ENCODE measurements at places on chromosomes 13 and 19.

DNA sequence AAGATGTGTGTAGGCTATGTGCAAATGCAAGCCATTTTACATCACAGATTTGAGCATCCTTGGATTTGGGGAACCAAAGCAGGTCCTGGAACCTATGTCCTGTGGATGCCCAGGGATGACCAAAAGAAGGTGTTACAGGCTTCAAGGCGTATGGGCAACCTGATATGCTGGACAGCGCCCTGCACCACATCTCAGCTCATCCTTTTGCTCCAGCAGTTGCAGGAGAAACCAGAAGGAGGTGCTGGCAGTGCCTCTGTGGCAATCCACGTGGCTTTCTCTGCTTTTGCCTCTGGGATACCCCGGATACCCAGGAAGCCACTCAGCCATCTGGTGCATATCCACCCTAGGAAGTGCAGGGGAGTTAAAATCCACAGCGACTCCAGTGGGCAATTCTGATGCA lies 110.3 kb upstream of the VSTM2B start:
- DNase-seq, result no peak

- no peak for DNase-seq
Observed at GRCh38 chr19:2446381-2446780, 10.4 kb downstream of the LMNB2 start.

DNA sequence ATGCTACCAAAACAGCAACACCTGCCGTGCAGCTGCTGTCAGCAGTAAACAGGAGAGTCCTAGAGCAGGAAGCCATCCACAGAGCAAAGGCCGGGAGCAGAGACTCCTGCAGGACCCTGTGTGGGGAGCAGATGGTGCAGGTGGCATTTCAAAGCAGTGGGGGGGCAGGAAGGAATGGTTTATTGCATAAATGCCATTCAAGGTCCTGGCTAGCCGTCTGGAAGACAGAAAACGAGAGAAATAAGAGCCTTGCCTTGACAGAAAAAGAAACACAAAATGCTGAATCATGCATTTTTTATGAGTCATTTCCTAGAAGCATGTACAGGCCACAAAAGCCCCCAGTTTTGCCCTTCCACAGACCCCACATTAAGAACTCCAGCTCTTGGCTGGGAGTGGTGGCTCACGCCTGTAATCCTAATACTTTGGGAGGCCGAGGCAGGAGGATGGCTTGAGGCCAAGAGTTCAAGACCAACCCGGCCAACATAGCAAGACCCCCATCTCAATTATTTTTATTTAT lies 5.4 kb downstream of the RSPH6A start:
- no peak for DNase-seq

GRCh38 chr19:56987184-56987583 lies 132.6 kb upstream of the USP29 start:
- DNase-seq, result no peak

GRCh38 chr13:108305655-108306054 lies 36.1 kb downstream of the TNFSF13B start:
- no peak for DNase-seq

GRCh38 chr13:113855931-113856715 lies 7.8 kb downstream of the GAS6 start:
- DNase-seq, result no peak

- DNase-seq, result no peak
Observed at GRCh38 chr13:30871588-30872275, 34.3 kb upstream of the MEDAG start.

Data from activated CD4-positive, CD25-positive, alpha-beta regulatory T cell (primary cell).